ENCODE measurements at places on chromosomes 5 and 9.

DNA sequence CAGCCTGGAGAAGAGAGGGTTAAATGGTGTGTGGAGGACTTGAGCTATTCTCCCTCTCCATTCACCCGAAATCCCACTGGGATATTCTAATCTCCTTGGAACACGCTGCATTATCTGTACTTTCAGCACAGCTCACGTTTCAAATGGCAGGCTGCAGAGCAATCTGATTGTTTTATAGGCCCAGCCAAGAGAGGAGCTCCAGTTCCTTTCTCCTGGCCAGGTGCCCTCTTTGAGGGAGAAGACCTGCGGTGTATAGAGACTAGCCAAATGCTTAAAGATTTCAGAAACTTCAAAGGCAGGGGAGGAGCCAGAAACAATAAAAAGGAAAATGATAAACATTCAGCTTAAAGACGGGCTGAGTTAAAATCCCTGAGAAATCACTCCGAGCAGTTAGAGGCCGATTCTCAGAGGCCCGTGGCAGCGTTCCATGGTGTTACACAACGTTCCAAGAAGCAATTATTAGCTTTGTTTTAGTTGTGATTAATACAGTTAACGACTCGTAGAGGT is 564.0 kb upstream of the KLF4 start:
- no peak for DNase-seq

DNA sequence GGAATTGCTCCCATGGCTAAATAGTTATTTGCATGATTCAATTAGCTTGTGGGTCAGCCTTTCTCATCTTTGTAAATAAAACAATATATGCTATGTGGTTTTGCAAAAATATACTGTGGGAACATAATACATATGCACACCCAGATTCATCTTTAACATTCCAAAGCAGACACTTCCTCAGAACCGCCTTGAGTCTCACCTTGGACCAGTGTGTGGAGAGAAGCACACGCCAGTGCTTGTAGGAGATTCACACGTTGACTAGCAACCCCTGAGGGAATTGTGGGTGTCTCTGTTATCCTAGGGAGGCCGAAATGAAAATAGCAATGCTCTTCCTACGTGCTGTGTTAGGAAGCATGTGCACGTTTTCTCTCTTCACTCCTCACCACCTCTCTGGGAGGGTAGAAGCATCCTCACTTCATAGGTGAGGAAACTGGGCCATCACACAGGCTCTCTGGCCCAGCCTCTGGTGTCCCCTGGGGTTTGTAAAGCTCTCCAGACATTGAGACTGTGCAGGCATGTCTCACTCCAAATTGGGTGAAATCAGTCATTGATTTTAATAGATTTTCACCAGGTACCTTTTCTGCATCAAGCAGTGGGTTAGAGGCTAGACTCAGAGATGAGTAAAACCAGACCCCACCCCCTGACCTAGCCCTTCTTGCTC is 221.7 kb downstream of the PBX3 start:
- DNase-seq: no peak

- no peak for DNase-seq
Measured at GRCh38 chr9:37992924-37993349, 76.1 kb downstream of the SHB start.

DNA sequence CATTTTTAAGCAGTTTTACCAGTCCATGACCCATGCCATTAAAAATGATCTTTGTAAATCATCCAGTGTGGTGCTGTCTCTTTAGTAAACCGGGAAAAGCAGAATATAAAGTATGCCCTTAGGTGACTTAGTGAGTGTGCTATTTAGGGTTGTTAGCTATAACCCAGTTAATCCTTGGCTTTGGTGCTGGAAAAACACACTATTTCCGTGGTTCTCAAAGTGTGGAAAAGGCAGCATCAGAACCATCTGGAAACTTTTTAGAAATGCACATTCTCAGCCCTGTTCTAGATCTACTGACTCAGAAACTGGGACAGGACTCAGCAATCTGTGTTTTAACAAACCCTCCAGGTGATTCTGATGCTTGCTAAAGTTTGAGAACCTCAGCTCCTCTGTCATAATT is 123.6 kb upstream of the ZNF608 start:
- DNase-seq: no peak
